NAMALWA (cell line): ENCODE measurements at places on chromosomes 5 and 9.

DNA sequence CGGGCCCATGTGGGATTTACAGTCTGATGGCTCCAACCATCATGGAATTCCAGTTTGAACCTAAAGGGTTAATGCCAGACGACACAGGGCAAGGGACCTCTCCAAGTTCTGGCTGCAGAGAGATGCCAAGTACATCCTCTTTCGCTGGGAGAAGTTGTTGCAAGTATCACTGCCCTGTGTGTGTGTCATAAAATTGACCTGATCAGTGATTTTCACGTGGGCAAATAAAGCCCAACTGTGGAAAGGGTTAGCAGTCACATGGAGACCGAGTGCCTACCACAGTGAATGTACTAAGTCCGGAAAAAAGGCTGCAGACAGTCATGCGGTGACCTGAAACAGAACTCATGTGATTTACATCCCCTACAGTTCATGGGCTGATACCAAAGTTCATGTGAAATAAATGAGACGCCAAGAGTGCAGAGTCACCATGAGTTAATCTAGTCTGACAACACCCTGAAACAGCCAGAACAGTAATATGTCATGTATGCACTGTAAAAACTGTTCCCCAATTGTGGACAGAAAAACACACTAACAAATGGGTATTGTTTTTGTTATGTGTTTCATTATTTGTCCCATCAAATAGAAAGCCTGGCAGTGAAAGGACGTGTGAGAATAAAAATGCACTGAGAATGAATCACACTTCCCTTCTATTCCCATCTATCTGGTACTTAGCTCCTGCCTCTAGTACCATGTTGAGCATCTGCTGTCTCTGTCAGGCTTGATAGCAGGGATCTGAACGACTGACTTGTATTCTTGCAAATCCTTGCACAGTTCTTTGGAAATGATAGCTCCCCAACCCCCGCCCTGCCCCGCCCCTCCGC, 115.7 kb downstream of the SUSD1 start:
- no peak for DNase-seq

GRCh38 chr9:130939405-130940026, 469 bp upstream of the FIBCD1 start:
- DNase-seq: no peak

DNA sequence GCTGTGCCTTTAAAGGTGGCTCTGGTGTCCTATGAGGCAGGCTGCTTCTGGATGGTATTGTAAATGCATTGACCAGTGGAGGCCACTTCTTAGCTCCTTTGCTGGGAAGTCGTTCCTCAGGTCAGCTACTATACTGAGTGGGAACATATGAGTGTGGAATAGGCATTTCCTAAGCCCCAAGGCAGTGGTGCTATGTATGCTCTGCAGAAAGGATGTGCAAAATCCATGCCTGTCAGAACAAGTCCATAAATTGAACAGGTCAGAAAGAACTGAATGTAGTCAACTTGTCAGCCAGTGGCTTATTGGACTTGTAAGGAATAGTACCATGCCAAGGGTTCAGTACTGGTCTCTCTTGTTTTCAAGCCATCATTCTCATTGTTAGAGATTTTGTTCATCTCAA, 216.4 kb downstream of the CDH10 start:
- DNase-seq: no peak

GRCh38 chr5:126525630-126526245, 69.3 kb downstream of the ALDH7A1 start:
- no peak for DNase-seq

- DNase-seq: no peak
Observed at GRCh38 chr9:84991514-84991870, 322.0 kb downstream of the NTRK2 start.

DNA sequence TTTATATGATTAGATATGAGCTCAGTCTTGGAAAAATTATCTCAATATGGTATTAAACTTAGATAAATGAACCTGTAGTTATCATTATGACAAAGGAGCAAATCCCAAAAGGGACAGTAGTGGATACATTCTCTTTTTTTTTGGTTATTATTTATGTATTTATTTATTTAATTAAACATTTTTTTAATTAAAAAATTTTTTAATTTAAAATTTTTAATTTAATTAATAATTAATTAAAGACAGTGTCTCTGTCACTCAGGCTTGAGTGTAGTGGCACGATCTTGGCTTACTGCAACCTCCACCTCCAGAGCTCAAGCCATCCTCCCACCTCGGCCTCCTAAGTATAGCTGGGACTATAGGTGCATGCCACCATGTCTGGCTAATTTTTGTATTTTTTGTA, 15.6 kb downstream of the ANKHD1 start:
- no peak for DNase-seq

GRCh38 chr9:19162956-19163355, 35.7 kb upstream of the PLIN2 start:
- DNase-seq: no peak

GRCh38 chr5:114308017-114308416, 53.9 kb upstream of the KCNN2 start:
- DNase-seq: no peak

GRCh38 chr9:98971915-98972223, 28.2 kb downstream of the COL15A1 start:
- no peak for DNase-seq

DNA sequence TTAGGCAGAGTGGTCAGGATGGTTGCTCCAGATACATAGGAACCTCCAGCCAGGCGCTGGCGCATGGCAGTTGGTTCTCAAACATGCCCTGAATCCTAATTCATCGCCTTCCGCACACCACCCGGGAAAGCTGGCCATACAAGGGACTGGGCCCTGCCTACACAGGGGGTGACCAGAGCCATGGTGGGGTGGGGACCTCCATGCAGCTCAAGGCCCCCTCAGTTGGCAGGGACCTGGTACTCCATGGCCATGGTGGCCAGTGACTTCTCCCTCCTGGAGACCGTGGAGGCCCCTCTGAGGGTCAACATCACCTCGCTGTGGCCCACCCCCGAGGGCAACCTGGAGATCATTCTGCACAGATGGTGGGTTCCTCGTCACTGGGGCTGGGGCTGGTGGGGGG, 26.8 kb downstream of the PAEP start:
- DNase-seq: no peak

- peak; percentile 68 for DNase-seq
Observed at GRCh38 chr5:172834415-172835289, 601 bp downstream of the ERGIC1 start.

DNA sequence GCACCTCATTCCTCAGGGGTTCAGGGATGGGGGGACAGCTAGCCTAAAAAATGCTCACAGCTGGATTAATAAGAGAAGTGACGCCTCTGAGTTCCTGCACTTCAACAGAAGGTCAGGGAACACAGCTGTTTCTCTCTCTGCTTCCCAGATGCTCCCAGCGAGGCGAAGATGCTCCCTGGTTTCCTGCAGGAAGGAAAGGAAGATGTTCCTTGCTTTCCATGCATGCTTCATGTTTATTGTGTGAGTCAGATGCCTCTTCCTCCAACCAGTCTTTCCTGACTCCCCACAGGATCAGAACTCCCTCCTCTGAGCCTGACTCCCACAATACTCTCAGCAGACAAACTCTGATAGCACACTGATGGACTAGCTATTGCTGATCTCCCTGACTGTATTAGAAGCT, 71.9 kb downstream of the MFAP3 start:
- DNase-seq: no peak

DNA sequence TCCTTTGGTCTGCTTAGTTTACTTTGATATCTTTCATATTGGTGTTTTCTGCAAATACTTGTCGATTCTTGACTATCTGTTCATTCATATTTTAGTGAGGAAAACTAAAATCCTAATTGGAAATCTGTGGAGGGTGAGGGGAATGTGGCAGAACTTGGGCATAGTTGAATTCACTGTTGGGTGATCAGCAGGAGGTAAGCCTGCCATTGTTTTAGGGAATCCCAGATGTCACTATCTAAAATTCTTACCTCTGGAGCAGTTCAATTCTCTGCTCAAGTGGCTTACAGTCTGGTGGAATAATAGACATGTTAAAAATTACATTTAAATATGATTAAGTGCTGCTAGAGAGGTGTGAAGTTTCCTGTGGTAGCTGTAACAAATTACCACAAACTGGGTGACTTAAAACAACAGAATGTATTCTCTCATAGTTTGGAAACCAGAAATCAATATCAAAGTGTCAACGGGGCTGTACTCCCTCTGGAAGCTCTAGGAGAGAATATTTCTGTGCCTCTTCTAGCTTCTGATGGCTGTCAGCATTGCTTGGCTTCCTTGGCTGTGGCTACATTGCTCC, 90.3 kb upstream of the GCNT4 start:
- DNase-seq: no peak

GRCh38 chr9:129275626-129276247, 97.7 kb upstream of the IER5L start:
- DNase-seq: no peak

DNA sequence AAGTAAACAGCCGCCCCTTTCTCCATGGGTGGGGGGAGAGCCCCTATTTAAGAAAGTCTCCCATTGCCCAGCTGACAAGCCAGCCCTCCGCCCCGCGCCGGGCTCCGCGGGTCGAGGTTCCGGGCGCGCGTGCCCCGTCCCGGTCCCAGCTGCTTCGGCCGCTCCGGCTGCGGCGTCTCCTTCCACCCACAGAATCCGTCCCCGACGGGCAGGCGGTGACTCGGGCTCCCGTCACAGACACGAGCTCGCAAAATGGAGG, 223 bp downstream of the NR3C1 start:
- no peak for DNase-seq

DNA sequence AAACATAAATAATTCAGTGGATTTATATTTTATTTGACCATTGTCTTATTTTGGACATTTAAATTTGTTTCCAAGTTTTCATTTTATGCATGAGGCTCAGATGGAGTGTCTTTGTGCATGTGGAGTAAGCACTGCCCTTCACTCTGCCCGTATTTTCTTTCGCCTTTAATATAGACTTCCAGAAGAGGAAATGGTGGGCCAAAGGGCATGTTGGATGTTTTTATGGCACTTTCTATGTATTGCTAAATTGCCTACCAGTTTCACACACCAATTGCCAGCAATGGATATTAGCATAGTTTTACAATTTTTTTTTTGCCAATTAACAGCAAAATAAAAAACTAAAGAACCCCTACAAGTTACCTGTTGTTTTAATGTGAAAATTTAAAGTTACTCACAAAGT, 38.4 kb downstream of the ZSWIM6 start:
- no peak for DNase-seq

DNA sequence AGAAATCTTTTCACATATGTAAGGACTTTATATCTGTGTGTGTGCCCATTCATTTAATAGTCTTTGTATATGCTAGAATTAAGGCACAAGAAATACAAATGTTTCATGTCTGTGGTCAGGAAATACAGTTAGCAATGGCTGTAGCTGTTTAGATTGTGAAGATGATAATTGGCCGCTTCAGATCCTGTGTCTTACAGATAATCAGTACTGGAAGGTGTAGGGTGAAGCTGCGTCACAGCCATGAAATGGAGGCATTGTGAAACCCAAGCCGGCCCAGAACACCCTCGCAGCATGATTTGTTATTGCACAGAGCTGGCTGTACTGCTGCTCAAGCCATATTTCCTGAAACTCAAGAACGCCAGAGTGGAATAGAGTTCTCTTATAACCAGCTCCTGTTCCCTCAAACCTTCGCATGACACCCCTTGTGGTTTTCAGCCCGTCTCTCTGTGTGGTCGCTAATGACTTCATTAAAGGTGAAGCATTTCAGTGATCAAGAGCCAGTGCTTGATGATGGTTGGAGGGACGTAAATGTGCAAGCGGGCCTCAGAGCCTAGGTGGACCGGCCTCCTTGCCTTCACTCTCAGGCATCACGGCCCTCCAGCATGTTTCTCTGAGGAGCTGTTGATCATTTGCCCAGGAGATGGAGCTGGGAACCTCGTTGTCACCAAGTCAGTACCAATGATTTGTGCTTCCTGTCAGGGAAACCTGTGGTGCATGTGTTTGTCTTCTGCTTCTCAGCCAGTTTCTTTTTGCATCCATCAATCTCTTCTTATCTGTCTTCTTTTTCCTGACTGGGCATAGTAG, 80.1 kb downstream of the F2RL2 start:
- DNase-seq: no peak

DNA sequence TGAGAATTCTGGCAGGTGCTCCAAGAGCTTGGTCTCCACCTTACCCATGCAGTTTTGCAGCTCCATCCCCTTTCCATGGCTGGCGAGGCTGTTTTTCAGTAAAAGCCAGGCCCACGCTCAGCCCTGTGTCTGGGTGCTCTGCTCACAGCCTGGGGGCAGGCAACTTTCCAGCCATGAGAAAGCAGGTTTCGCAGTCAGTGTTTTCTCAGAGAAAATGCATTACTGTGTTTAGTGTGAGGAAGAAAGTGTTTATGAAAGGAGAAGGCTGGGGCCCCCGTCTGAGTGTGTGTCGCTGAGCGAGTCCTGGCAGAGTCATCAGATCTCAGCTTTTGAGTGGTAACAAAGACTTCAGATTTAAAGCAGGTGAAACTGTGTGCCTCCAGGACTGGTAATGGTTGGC, 248.1 kb downstream of the IRX1 start:
- DNase-seq: no peak

- no peak for DNase-seq
Observed at GRCh38 chr9:115291841-115292240, 173.9 kb upstream of the TNC start.

GRCh38 chr9:91197232-91198181, 164.2 kb downstream of the AUH start:
- no peak for DNase-seq

- no peak for DNase-seq
Observed at GRCh38 chr9:38232895-38233294, 159.6 kb upstream of the ALDH1B1 start.

GRCh38 chr5:71601222-71602026, 14.3 kb downstream of the MCCC2 start:
- DNase-seq: peak; percentile 78

GRCh38 chr5:3217114-3217513, 378.5 kb upstream of the IRX1 start:
- DNase-seq: no peak
